ENCODE measurements at places on chromosomes 12 and 14. TPM values are rescaled to one million over a fixed set of nuclear protein-coding genes. Genes with fewer than 3 reads are reported as not detected.

DNA sequence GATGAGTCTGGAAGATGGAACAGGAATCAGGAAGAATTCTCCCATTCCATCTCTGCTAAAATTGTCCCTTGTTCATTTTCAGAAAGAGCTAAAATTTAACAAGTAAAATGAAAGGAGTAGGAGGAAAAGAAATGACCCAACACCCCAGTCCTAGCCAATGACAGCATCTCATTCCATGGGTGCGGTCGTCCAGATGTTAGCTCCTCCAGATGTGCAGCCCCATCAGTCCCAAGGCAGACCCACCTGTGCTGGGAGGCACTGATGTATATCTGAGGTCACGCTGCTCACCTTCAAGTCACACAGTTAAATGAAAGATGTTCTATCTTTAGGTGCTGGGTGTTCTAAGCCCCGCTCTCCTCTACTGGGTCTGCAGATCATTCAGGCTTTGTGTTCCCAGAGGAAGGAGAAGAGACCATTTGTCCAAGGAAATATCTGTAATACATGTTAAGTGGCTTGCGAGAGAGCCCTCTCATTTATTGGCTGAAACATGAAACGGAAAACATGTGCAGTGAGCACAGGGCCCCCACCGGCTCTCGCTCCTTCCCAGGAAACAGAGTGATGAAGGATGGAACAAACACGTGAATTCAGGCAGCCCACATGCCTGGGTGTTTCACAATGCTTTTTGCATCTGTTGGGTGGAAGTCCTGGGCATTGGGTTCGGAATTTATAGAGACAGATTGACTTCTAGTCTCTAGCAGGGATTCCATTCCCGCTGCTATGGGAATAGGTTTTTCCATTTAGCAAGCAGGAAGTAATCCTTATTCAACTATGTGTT, 294.6 kb downstream of the NUAK1 start:
- DNase-seq = peak; percentile 29
- peaks cover 3% of the 10 kb centered on the region for H3K27me3 ChIP-seq
- no peak overlapping the region for H3K27ac ChIP-seq
- no peaks in the 10 kb centered on the region for H3K4me1 ChIP-seq
- no peak overlapping the region for H3K4me3 ChIP-seq

DNA sequence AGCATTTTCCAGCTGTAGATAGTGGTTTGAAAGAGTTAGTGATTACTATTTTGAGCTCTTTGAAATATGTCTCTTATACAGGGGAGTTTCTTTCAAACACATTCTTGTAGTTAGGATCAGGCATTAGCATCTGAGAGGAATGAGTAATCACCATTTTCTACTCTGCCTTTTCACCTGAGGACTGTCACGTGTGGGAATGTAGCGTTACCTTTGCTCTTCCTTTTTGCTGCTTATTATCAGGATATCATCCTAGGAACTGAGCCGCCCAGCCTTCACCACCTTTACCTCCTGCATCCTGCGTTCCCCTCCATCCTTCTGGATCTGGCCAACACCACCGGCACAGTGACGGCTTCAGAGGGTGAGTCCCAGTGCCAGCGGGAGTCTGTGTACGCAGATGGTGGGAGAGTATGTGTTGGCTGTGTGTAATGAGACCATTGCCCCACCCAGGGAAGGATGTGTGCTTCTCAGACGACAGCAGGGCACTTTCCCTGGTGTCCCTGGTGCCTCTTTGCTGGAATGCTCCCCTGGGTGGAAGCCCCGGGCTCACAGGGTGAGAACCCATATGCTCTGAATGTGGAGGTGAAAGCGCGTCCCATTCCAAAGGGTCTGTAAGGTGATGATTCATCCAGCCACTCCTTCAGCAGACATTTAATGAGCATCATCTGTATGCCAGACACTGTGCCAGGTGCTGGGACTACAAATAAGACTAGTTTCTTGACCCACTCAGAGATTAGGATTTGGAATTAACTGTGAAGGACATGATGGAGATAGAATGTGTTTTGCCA, 27.5 kb downstream of the GSG1 start:
- H3K36me3 ChIP-seq = peaks cover 5% of the 10 kb centered on the region
- no peaks in the 10 kb centered on the region for H3K27me3 ChIP-seq
- peaks cover 9% of the 10 kb centered on the region for H3K4me1 ChIP-seq
- no peak overlapping the region for H3K27ac ChIP-seq
- H3K4me3 ChIP-seq = no peak overlapping the region

Gene SYNDIG1L
- total RNA-seq = not detected

Gene LAG3
- not detected for total RNA-seq
